T-helper 1 cell (primary cell): ENCODE measurements at places on chromosomes 5 and 9.

DNA sequence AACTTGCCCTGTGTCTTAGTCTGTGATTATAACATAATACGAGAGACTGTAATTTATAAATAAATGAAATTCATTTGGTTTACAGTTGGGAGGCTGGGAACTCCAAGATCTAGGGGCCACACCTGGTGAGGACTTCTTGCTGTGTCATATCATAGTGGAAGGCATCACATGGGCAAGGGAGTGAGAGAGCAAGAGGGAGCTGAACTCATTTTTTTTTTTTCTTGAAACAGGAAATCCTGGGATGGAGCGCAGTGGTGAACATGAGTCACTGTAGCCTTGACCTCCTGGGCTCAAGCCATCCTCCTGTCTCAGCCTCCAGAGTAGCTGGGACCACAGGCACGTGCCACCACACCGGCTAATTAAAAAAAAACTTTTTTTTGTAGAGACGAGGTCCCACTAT, 7.2 kb downstream of the MLANA start:
- DNase-seq: no peak

DNA sequence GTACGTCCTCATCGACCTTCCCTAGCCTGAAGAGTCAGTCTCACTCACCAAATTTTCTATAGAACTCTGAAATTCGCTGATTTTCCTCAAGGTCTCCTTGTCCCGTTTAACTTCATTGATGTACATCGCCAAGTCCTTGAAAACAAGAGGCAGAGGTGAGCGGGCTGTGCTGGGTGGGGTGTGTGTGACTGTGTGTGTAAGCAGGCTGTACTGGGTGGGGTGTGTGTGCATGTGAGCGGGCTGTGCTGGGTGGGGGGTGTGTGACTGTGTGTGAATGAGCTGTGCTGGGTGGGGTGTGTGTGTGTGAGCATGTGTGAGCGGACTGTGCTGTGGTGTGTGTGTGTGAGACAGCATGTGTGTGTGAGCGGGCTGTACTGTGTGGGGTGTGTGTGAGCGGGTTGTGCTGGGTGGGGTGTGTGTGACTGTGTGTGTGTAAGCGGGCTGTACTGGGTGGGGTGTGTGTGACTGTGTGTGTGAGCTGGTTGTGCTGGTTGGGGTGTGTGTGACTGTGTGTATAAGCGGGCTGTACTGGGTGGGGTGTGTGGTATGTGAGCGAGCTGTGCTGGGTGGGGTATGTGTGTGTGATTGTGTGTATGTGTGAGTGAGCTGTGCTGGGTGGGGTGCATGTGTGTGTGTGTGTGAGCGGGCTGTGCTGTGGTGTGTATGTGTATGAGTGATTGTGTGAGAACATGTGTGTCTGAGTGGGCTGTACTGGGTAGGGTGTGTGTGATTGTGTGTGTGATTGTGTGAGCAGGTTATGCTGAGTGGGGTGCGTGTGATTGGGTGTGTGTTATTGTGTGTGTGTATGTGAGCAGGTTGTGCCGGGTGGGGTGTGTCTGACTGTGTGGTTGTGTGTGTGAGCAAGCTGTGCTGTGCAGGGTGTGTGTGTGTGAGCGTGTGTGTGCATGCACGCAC, 53.8 kb upstream of the SARDH start:
- no peak for DNase-seq

DNA sequence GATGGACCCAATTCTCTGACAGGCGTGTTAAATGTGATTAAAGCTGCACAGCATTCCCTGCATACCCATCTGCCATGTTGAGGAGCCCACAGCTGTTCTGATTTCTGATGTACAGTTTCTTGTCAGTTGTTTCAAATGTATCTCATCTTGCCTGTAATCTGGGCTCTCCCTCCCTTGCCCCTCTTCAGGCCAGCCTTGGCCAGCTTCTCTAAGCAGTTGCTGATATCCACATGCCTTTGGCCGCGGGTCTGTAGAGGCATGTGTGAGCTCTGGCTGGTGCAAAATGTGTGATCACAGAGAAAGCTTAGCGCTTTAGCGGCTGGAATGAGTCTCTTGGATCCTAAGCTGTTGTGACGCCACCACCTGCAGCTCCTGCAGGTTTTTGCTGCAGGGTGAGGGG, 332.0 kb downstream of the MLLT3 start:
- no peak for DNase-seq

DNA sequence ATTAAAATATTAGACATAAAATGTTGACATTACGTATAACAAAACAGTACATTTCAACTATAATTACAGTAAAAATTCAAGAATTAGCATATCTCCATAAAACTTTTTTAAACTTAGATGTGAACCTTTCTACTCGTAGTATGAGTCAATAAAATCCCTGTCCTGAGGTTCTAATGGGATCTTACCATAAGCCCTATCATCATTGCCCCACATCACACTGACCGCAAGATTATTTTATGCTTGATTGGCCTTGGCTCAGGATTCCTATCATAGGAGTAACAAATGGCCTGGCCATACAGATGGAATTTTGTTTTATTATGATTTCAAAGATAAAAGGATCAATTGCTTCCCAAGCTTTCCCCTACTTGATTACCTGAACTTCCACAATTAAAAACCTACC, 238.3 kb downstream of the MEF2C start:
- no peak for DNase-seq

DNA sequence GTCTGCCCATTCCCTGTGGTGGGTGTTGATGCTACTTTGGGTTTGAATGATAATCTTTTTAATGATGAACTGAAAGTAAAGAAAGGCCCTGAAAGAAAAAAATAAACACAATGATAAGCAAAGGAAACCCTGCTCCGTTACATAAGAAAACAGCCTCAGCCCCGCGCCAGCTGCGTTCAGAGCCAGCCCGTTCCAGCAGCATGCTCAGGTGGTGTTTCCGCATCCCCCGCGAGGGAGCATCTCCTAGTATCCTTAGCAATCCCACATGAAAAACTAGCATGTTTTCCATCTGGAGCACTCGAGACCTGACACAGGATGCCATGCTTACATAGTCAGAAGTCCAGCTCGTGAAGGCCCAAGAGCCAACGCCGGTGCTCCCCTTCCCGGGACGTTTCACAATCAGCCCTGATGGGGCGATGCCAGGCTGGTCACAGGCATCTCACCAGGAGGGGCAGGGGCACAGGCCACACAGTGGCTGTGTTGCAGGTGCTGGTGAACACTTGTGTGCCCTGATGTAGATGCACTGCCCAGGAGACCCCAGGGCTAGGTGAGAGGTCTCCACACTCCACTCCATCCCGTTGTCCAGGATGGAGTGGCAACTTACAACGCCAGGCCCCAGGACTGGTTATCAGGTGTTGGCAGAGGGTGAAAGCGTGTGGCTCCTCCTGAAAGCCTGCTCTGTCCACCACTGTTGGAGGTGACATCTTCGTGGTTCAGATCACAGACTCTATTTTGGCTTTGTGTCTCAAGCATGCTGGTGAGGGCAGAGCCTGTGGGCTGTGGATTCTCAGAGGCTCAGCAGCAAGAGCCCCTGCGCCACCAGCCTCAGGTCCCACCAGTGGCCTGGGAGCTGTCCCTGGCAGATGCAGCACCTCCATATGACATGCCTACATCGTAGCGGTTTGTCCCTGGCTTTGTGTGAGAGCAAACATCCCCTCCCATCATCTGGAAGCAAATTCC, 246.8 kb upstream of the IRX1 start:
- no peak for DNase-seq

- no peak for DNase-seq
Measured at GRCh38 chr5:50325237-50325832, 115.8 kb downstream of the EMB start.

GRCh38 chr5:151139646-151140045, 17.9 kb downstream of the ANXA6 start:
- peak; percentile 22 for DNase-seq

DNA sequence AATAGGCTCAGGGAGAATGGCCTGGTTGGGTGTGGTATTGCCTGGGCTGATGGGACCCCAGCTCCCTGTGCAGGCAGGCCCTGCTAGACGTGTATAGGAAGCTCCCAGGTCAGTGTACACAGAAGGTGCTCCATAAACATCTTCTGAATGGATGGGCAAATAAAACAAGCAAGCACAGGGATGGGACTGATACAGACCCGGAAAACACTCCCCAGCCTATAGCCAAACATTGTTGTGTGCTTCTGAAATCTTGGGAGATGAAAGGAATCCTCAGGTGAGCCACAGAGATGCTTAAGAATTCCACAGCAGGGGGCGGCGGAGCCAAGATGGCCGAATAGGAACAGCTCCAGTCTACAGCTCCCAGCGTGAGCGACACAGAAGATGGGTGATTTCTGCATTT, 151.8 kb downstream of the ENTREP1 start:
- DNase-seq: no peak

DNA sequence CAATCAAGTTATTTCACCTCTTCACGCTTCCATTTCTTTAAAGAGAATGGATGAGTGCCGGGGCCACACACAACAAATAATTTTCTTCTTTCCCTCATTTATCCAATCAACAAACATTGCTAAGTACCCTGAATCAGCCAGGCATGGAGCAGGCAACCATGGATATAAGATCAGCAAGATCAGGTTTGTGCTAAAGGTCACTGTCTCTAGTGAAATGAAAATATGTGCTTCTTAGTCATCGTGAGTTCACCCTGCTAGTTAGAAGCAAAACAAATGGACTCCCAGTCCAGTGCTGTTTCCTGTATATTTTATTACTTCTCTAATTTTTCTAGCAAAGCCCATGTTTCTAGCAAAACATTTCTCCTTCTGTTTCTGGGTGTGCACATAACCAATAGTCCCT, 629.2 kb downstream of the BNC2 start:
- DNase-seq: no peak

DNA sequence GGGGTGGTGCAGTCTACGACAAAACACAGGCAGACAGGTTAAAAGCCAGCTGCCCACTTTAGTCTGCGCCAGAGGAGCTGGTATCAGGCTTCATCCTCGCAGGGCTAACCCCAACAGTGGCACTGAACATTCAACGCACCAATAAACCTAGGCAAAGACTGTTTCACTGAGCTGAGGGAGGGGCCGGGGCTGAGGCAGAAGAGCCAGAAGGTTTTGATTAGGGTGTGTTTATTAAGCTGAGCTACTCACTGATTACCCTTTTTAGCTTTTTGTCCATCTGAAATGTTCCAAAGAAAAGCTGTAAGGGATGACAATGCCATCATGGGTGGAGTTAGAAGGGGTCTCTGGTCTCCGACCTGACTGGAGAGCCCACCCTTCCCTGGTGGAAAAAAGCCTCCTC, 1.4 kb downstream of the ZMYND19 start:
- no peak for DNase-seq

DNA sequence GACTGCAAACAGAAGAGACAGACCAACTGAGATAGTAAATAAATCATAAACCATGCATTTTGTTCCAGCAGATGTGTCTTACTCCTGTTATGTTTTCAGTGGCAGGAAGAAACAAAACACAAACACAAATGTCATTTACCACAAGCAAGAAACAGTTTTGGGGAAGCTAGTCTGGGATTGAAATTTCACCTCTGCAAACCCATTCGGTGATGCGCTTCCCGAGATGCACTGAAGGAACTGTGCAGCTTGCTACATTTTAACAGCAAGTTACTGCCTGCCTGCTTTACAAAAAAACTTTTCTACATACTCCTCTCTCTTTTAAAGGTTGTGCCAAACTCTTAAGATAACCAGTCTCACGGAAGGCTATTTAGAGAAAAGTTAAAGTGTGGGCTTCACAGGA, 3.2 kb downstream of the MACROH2A1 start:
- no peak for DNase-seq

DNA sequence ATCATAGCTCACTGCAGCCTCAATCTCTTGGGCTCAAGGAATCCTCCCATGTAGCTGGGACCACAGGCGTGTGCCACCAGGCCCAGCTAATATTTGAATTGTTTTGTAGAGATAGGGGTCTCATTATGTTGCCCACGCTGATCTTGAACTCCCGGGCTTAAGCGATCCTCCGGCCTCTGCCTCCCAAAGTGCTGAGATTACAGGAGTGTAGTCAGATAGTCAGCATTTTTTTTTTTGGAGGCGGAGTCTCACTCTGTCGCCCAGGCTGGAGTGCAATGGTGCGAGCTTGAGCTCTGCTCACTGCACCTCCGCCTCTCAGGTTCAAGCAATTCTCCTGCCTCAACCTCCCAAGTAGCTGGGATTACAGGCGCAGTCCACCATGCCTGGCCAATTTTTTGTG, 1.6 kb upstream of the SAR1B start:
- DNase-seq: no peak

DNA sequence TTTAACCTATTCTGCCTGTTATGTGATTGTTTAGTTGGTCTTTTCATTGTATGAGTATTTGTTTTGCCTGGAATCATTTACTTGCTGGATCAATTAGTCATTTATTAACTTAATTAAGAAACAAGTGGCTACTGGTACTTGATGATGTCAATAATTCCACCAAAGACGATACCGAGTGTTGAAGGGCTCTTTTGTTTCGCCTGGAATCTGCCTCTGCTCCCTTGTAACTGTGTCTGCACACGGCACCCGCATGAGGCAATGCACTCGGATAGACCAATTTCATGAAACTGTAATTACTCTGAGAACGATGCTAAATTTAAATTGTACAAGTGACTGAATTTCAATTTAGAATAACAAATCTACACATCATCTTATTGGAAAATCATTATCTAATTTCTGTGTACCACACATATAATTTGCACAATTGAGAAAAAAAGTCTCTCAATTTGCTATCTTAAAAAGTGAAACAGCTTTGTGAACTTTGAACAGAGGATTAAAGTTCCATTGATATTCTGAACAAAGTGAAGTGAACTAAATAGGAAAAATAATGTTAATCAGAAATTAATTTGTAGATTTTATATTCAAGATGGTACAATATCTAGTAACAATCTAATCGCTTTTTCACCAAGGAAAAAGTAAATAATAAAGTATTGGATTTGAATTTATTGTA, 143.2 kb downstream of the CTNND2 start:
- DNase-seq: no peak

GRCh38 chr5:124337996-124338395, 408.4 kb downstream of the ZNF608 start:
- no peak for DNase-seq

GRCh38 chr9:31916591-31917241, 467.7 kb upstream of the ACO1 start:
- no peak for DNase-seq

DNA sequence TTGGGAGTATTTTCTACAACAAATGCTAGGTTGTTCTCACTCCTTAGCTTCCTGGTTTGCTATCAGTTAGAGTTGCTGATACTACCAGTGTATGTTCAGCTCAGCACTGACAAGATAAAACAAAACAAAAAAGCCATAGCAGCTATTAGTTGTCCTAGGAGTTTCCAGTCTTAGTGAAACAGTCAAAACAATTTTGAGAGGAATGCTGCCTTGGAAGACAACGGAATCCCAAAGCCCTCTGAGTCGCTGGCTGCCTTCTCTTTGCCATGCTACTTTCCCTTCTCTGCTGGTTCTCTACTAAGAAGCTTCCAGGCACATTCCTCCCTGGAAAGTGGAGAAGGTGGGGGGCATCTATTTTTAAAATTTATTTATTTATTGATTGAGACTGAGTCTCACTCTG, 5.4 kb upstream of the CREBRF start:
- no peak for DNase-seq

- no peak for DNase-seq
Measured at GRCh38 chr5:3329427-3329826, 266.2 kb upstream of the IRX1 start.

- DNase-seq: no peak
Measured at GRCh38 chr9:108543251-108543778, 312.5 kb downstream of the ACTL7B start.

- peak; percentile 20 for DNase-seq
Measured at GRCh38 chr5:149355688-149356087, 2.2 kb upstream of the PCYOX1L start.

- no peak for DNase-seq
Measured at GRCh38 chr5:69042500-69042899, 51.3 kb upstream of the SLC30A5 start.
